ENCODE measurements at places on chromosomes 1 and 21.
A peak's percentile ranks its signal among the peaks of the same experiment; 100 is the strongest.

DNA sequence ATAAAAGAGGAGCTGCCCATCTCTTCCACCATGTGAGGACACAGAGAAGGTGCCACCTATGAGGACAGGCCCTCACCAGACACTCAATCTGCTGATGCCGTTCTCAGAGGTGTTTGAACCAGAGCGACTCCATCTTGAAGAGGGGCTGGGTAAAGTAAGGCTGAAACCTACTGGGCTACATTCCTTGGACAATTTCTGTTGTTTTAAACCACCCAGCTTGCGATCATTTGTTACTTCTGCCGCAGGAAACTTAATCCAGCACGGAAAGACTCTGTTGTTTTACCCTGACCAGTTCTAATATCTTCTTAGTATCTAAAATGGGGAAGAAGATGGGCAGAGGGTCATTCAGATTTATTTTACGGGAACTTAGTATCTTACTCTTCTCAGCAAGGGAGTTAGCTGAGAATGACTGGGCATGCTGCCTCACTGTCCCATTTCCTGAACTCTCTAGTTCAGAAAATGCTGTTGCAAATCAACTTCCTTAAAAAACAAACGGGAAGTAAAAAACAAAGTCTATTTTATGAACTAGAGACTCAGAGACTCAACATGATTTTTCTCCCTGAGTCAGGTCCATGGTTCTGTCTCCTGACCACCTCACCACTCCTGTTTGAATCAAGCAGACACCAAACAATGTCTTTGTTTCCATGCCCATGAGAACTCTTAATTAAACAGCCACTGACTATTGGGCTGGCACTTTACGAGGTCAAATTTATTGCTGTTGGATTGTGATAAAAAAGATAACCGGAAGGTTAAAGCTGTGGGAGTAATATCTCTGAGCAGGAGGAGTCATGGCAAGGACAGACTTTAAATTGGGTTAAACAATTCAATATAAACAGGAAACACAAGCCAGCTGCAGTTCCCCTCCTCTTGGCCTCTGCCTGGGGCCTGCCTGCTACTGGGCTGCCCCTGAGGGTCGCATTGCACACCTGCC lies 23.8 kb upstream of the IFNAR1 start:
- DNase-seq = no peak

DNA sequence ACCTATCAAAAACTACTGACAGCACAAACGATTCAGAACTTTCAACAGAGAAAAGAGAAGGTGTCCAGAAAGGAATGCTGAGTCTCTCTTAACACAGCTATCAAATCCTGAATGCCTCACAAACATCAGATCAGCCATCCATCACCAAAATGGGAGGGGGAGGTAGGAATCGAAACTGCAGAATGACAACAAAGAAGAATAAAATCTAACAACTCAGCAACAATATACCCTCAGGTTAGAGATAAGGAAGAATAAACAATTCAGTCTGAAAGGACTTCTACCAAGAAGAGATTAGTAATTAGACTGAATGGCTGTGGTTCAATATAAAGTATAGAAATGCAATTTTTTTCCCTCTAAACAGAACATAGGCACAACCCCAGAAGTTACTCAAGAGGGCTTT lies 94.4 kb downstream of the RERE start:
- DNase-seq = no peak

DNA sequence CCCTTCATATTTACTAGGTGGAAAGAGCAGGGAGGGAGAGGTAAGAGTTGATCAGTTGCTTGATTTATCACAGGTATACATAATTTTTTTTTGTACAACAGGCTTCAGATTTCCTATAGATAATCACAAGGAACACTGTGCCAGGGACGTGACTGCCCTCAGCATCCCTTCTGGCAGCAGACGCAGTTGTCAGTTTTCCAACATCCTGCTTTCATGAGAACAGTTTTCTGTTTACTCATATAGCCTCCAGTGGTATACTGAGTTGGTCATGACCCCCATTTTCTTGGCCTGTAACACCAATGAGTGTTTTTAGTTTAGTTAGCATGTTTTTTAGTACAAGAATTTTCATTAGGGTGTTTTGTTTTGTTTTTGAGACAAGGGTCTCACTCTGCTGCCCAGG lies 37.9 kb upstream of the PTPRF start:
- DNase-seq = no peak

- peak; percentile 69 for DNase-seq
Measured at GRCh38 chr1:20494609-20495311, 8.8 kb upstream of the CAMK2N1 start.

DNA sequence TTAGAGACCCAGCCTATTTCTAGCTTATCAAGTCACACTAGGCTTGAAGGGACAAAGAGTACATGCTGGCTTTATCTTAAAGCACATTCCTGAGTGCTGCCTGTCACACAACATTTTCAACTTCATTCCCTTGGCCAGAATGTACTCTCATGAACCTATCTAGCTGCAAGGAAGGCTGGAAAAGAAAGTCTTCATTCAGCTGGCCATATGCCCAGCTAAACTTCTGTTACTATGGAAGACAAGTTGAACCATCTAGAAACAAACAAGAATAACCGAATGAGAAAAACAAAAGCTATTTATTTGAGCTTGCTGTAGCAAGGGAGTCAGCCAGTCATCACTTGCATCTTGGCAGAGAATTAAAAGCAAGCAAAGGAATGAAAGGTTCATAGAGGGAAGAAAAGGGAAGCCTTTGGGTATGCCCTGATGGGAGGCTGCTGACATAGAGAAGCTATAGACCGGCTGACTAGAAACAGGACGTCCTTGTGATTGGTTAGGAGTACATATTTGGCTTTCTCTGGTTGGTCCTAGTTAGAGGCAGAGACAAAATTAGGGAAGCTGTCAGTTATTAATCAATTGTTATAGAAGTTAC lies 108.4 kb downstream of the NEK7 start:
- DNase-seq = no peak
